Stimulated activated CD4-positive, alpha-beta T cell treated with anti-CD3 and anti-CD28 coated beads, Interleukin-4, amount 100 ng/mL, for 24 hours (primary cell): ENCODE measurements at places on chromosomes 1 and 21.

- DNase-seq = no peak
These were observed 23.9 kb downstream of the FMO5 start for GRCh38 chr1:147201276-147201675.

DNA sequence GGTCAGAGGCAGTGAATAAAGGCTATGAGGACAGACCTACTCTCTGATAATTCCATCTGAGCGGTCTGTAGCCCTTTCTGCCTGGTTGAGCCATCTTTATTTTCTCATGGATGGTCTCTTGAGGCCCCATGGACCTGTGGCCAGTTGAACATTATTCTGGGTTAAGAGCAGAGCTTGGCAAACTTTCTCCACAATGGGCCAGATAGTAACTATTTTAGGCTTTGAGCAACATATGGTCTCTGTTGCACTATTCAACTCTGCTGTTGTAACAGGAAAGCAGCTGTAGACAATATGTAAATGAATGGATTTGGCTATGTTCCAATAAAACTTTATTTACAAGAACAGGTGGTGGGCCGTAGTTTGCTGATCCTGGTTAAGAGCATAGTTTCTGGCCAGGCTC is 62.7 kb downstream of the KAZN start:
- no peak for DNase-seq

DNA sequence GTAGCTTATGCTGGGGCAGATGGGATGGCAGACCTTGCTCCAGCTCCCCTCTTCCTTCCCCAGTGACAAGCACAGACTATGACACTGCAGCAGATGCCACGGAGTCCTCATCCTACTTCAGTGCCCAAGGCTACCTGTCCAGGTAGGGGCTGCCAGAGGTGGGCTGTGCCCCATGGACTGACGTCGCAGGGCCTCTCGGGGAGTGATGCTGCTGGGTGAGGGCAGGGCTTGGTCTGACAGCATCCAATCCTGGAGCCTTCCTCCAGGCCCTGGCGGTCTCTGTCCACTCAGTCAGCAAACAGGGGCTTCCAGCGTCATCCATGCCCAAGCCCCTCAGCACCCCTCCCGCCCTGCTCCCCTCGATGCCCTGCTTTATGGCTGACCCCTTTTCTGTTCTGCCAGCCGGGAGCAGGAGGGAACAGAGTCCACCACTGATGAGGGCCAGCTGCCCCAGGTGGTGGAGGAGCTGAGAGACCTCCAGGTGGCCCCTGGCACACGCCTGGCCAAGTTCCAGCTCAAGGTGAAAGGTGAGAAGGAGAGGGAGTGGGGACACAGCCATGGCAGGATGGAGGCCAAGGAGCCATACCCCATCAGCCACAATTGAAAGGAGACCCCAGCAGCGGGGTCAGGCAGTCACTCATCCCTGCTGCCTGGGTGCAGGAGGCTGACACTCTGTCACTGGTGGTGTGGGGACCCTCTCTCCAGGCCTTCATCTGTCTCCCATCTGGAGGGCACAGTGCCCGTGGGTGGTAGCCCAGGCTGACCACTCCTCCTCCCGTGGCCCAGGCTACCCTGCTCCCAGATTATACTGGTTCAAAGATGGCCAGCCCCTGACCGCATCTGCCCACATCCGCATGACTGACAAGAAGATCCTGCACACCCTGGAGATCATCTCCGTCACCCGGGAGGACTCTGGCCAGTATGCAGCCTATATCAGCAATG is 73.6 kb downstream of the TRIM11 start:
- DNase-seq = no peak

- no peak for DNase-seq
These were observed 55.2 kb downstream of the SDC3 start for GRCh38 chr1:30853350-30853749.

- no peak for DNase-seq
These were observed 151.7 kb downstream of the ZC3H11B start for GRCh38 chr1:219460896-219461815.
